Activated CD8-positive, alpha-beta memory T cell treated with anti-CD3 and anti-CD28 coated beads, Interleukin-2, amount 10 ng/mL, durations not matched to agents 7 days and 5 days (primary cell): ENCODE measurements at places on chromosomes 12 and 14.

DNA sequence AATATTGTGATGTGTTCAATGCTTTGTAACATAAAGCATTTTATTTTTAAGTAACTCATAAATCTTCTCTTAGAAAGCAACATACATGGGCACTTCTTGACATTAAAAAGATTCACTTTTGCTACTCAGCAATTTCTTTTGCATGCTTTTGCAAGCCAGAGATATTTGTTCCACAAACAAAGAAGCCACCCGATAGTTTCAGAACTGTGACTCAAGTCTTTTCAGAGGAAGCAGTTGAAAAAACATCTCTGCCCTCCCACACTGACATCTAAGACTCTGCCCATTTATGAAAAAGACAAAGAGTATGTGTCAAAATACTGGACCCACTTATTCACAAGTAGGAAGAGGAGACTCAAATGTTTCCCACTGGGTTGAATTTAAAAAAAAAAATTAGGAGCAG, 7.5 kb downstream of the APPL2 start:
- no peak overlapping the region for H3K4me3 ChIP-seq
- H3K27me3 ChIP-seq = no peaks in the 10 kb centered on the region
- peak overlapping the region; percentile 37 for H3K27ac ChIP-seq

DNA sequence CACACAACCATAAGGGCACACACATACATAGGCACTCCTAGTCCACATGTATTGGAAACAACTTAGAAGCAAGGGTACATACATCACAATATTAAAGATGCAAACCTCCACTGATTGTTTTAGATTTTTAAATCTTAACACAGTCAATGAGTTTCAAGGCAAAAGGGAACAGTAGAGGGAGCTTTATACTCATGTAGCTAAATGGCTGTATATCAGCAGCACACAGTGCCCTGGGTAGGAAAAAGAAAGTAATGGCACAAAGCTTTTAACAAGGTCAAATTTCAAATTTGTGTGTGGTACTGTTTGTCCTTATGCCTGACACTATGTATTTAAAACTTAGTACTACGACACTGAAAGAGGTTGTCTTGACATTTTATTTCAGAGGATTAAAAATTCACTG, 262.0 kb downstream of the MED13L start:
- H3K4me3 ChIP-seq = no peak overlapping the region
- H3K36me3 ChIP-seq = peaks cover 23% of the 10 kb centered on the region
- H3K27me3 ChIP-seq = no peaks in the 10 kb centered on the region
- H3K4me1 ChIP-seq = peaks cover 10% of the 10 kb centered on the region

DNA sequence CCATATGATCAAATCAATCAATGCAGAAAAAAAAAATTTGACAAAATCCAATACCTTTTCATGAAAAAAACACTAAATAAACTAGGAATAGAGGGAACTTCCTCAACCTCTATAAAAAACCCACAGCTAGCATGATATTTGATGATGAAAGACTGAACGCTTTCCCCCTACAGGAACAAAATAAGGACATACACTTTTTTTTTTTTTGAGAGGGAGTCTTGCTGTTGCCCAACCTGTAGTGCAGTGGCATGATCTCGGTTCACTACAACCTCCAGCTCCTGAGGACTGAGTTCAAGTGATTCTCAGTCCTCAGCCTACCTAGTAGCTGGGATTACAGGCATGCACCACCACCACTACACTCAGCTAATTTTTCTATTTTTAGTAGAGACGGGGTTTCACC, 17.9 kb upstream of the CAMKK2 start:
- no peak overlapping the region for H3K4me3 ChIP-seq
- peak overlapping the region; percentile 28 for H3K27ac ChIP-seq
- H3K27me3 ChIP-seq = no peaks in the 10 kb centered on the region
- peaks cover 26% of the 10 kb centered on the region for H3K4me1 ChIP-seq

DNA sequence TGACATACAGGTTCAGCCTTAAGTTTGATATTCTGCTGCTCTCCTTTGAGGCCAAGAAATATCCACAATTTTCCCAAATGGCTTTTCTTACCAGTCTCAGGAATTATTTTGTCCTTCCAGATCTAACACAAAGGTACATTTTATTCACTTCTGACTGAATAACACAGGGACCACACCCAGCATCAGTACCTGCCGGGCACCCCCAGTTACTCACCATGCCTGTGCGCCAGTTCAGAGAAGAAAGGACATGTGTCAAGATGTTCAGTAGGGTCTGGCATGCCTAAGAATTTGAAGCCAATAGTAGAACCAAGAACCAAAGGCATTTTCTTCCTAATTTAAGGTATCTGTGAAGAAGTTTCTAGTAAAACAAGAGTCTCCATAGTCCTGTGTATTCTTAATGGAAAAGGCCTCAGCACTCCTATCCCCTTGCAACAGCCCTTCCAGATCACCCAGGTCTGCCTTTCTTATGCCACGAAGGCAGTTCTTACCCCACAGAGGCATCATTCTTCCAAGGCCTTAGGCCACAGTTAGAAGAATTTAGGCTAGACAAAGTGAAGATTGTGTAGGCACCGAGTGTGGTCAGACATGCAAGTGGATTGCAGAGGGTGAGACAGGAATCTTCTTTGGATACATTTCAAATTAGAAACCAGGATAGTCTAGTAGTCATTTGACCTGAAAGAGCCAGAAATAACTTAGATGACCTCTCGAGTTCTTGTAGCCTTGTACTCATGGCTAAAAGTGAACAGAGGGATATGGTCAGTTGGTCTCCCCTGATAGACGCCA, 140.1 kb upstream of the HIF1A start:
- H3K36me3 ChIP-seq = peaks cover 45% of the 10 kb centered on the region
- H3K4me1 ChIP-seq = peaks cover 46% of the 10 kb centered on the region
- no peak overlapping the region for H3K27ac ChIP-seq

GRCh38 chr12:63470161-63470560, 198.1 kb downstream of the DPY19L2 start:
- DNase-seq = no peak
- no peaks in the 10 kb centered on the region for H3K4me1 ChIP-seq
- no peaks in the 10 kb centered on the region for H3K27me3 ChIP-seq
- no peak overlapping the region for H3K4me3 ChIP-seq
- no peak overlapping the region for H3K27ac ChIP-seq
